ENCODE measurements at places on chromosomes 1 and 21.

- DNase-seq: no peak
Observed at GRCh38 chr1:228446852-228447251, 30.2 kb upstream of the TRIM17 start.

GRCh38 chr1:168419736-168420135, 124.1 kb downstream of the XCL2 start:
- DNase-seq: no peak

DNA sequence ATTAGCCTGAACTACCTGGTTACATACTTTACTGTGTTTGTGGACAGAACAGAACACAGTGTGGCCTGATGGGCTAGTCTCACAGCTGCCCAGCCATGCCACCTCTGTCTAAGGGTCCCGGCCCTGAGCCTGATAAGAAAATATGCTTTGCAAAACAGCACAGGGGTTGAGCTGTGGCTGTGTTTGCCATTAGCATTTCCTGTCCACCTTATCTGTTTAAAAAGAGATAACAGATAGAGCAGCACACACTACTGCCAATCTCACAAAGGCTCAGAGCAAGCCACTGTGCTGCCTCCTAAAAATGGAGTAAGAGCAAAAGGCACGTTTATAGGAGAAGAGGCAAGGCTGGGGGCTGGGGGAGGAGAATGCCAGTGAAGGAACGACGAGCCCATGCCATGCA, 95.0 kb downstream of the SUSD4 start:
- DNase-seq: no peak

GRCh38 chr1:71047635-71048607, at the start of gene PTGER3:
TSS of gene PTGER3 (minus strand) at chr1:71047816. CDS start at chr1:71047577, 239 bp downstream.
- peak; percentile 9 for DNase-seq

DNA sequence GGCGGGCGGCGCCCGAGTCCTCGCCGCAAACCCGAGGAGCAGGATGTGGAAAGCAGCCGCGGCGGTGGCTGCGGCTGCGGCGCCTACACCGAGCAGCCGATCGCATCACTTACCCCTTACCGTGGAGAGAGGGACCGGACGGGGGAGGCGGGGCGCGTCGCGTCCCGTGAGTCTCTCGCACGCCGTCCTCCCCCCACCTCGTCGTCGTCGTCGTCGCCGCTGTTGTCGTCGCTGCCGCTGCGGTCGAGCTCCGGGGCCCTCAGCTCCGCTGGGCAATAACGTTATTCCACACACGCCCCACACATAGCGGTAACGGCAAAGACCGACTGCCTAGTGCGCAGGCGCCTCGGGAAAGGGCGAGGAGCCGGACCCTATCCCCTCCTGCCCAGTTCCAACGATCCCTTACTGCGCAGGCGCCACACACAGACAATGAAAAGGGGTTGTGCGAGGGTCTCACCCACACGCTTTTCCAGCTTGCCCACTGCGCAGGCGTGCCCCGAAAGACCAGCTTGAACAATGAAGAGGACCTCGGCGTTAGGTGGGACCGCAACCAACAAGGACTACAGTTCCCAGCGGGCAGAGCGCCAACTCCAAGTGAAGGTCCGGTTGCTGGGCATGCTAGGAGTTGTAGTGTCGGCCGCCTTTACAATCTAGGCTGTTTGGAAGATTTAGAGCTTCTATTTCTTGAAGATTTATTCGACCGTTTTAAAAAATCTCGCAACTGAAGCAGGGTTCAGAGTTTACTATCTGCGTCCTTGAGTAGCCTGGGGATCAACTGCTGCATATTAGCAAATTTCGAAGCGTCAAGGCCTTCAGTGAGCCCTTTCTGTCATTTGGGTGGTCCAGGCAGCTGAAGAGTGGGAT, at the start of gene CEP170:
Gene CEP170, minus strand, starts transcription at position 355 of the 864 bp plus-strand sequence. CDS start 30,001 bp downstream, outside the sequence.
- peak; percentile 81 for DNase-seq

DNA sequence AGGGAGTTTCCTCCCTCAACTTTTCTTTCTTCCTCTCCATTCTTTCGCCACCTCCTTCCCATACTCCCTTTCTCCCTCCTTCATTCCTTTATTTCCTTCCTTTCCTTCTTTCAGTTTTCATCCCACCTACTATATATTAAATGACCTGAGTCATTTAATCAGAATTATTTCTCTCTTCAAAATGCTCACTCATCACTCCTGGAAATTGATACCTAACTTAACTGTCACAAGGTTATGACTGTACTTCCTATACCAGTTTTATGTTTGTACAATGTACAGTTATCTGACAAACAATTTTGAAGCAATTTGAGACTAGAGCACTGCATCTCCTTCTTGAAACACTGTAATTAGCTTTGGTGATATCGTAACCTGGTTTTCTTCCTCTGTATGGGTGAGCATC, 41.4 kb downstream of the NEXN start:
- DNase-seq: no peak

GRCh38 chr1:42992054-42992571, 33.4 kb upstream of the SLC2A1 start:
- DNase-seq: no peak

GRCh38 chr1:178571807-178572206, 58.9 kb downstream of the TEX35 start:
- DNase-seq: no peak

- no peak for DNase-seq
Observed at GRCh38 chr1:177854951-177855350, 114.9 kb downstream of the SEC16B start.

- no peak for DNase-seq
Observed at GRCh38 chr21:27802816-27803475, 836.1 kb upstream of the ADAMTS5 start.

DNA sequence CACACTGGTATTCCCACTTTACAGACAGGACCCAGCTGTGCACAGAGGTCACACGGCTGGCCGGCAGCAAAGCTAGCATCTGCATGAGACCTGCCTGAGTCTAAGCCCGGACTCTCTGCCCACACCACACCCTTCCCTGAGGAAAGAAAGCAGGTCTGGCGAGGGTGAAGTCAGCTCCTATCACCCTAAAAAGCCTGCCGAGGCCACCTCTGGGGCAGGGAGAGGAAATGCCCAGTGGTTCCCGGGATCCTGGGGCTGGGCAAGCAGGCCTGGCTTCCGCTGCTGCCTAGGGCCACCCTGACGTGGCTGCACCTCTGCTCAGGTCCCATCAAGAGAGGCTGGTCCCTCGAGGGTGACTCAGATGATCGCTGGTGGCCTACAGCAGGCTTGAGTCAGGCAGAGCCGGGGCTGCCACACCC, 42.2 kb downstream of the RAP1GAP start:
- DNase-seq: no peak

DNA sequence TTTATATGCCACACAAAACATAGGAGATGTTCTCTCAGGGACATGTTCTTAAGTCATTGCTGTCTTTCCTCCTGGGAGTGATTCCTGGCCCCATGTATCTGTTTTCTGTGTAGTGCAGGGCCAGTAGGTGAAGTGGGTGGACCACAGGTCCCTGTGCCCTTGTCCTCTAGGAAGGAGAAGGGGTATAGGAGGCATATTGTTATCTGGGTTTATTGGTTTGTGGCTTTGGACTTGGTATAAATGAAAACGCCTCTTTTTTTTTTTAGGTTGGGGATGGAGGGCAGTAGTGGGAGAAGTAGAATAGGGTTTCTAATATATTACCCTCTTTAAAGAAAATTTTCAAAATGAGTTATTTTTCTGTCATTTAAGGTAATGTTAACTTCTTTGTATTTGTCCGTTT, 29.4 kb downstream of the DYRK1A start:
- DNase-seq: no peak

- no peak for DNase-seq
Observed at GRCh38 chr1:5478961-5479360, 513.3 kb downstream of the NPHP4 start.

DNA sequence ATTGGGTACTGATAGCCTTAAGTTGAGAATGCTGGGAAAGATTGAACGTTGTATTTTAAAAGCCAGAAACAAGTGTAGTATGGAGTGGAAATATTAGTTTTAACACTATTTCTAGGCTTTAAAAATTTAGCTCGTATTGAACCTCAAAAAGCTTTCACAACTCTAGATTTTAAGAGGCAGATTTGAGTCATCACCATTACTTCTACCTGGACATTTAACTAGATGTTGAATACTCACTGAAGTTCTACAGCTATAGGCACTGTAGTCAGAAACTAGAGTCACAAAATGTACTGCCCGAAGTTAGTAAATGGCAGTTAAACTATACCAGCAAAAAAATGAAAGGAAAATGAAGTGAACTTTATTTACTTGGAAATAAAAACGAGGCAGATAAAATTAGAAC, 96.5 kb downstream of the NEK7 start:
- no peak for DNase-seq

GRCh38 chr1:24178407-24178806, 8.7 kb downstream of the IFNLR1 start:
- no peak for DNase-seq

GRCh38 chr1:118744420-118744819, 243.7 kb downstream of the TBX15 start:
- DNase-seq: no peak

DNA sequence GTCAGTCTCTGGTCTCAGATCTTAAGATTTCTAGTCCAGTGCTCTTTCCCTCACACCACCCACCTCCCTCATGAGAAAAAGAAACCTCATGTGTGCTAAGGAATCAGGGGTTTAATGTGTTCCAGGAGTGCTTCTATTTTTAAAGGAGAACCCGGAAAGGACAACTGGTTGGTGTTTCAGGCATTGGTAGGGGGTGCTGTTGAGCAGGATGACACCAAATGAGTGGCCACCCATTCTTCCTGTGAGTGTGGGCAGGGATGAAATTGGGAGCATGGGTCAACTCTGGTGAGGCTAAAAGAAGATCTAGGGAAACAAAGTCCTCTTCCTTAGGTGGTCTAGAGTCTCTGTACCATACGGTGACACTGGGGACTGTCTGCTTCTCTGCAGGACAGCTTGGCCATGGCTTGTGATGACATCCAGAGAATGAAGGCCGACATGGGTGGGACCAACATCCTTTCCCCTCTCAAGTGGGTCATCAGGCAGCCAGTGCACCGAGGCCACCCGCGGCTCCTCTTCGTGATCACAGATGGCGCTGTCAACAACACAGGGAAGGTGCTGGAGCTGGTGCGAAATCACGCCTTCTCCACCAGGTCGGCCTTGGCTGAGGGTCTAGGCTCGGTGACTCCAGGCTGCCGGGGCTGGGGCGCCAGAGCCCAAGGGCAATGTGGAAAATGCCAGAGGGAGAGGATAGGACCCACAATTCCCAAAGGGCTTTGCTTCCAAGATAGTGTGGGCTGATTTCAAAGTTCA, 39.3 kb downstream of the VWA5B1 start:
- no peak for DNase-seq

DNA sequence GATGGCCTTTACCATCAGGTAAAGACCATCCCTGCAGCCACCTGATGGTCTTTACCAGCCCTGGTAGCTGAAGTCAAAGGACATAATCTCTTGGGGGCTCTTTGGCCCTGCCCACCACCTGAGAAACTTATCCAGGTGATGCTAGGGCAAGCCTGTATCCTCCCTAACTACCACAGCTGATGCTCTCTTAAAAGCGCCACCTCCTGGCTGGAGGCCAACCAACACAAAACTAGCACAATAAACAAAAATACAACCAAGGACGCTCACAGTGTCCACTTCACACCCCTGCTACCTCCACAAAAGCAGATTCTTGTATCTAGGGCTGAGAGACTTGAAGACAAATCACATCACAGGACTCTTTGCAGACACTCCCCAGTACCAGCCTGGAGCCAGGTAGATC, 357.1 kb upstream of the POU3F1 start:
- DNase-seq: no peak

GRCh38 chr1:204074274-204075138, 1.6 kb downstream of the SOX13 start:
- no peak for DNase-seq

GRCh38 chr1:75341537-75341936, 207.3 kb downstream of the LHX8 start:
- DNase-seq: no peak

DNA sequence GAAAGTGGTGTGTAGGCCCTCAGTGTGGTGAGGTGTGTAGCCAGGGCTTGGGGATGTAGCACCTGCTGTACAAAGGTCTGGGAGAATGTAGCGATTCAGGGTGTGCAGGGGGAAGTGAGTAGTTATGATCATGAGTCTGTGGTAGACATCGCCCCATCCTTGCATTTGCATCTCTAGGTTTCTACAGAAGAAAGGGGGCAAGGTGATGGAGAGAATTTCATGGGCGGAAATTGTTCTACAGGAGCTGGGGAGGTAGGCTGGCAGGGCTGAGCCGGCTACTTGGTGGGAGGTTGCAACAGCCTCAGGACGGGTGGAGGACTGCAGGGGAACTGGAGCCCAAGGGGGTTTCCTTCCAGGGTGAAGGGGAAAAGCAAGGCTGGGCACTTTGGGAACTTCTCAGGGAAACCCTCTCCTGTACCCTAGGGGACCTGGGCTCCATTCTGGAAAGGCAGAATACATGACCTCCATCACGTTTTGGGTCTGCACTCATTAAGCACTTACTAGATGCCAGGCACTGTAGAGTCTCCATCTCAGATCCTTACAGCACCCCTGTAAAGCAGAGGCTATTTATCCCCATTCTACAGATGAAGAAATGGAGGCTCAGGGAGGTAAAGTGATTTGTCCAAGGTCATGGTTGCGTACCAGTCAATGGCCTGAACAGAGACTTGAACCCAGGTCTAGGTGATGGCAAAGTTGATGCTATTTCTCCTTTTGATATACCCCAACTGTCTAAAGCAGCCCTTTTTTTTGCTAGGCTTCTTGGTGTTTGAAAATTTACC, 14.5 kb upstream of the TNFRSF1B start:
- no peak for DNase-seq

DNA sequence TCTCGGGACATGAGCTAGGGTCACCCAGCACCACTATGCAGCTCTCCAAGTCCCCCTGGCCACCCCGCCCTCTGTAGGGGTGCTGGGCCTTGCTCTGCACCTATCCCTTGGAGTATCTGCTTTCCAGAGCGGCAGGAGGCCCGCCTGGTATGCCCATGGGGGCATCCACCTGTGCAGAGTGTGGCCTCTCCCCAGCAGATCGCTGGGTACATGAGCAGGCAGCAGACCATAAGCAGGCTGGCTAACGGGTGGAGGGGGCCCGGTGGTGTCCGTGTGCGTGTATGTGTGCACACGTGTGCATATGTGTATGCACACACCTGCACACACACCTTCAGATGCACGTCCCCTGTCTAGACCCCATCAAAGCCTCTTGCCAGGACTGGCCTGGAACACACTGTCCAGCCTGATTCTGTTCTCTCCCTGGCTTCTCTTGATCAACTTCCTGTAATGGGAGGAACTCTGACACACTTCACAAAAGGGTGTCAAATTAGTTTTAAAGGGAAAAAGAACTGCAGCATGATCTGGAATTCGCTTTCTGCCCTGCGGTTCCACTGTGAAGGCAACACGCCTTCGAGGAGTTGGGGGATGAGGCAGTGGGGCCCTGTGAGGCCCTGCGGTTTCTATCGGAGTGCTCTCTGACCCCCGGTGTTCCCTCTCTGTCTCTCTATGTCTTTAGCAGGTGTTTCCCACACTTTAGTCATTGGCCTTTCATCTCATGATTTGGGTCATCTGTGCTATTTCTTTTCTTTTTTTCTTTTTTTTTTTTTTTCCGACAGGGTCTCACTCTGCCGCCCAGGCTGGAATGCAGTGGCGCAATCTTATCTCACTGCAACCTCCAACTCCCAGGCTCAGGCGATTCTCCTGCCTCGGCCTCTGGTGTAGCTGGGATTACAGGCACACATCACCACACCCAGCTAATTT, 17.2 kb upstream of the NPHP4 start:
- DNase-seq: no peak

- no peak for DNase-seq
Observed at GRCh38 chr1:92923664-92924063, 37.6 kb downstream of the DIPK1A start.

GRCh38 chr1:15717418-15718125, 18.5 kb upstream of the SLC25A34 start:
- DNase-seq: no peak

Data from activated gamma-delta T cell treated with anti-CD3 and anti-CD28 coated beads, Interleukin-2, amount 50 U/mL, for 16 hours (primary cell).